ENCODE measurements at places on chromosomes 12 and 14.

- peak; percentile 12 for DNase-seq
Measured at GRCh38 chr12:54759751-54760150, 94.6 kb upstream of the MUCL1 start.

GRCh38 chr12:67354966-67355365 is 85.8 kb downstream of the CAND1 start:
- no peak for DNase-seq

DNA sequence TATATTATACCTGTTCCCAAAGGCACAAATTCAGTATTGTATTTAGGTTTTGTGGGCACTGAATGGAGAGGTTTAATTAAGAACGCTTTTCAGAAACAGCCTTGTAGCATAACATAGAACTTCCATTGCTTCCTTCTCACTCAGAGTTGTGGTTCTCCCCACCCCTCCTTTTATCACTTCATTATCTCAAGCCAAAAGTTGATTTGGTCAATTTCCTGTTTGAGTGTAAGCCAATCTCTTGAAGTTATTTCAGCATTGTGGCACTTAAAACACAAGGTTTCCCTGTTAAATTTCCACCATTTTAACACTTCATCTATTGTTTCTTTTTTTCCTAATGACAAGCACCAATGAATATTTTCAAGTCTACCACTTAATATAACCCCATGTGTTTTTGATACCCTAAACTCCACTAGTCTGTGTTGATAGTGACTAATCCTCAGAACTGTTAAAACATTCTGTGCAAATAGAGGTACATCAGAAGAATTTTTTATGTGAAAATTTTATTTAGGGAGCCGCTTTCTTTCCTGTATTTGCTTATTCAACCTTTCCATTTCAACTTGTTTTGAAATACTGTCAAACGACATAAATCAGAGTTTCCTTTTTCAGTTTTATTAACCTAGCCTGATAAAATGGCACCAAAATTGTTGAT is 340.1 kb downstream of the BCAT1 start:
- no peak for DNase-seq

GRCh38 chr12:93379326-93379980 is 1.7 kb downstream of the NUDT4 start:
- DNase-seq: peak; percentile 25

DNA sequence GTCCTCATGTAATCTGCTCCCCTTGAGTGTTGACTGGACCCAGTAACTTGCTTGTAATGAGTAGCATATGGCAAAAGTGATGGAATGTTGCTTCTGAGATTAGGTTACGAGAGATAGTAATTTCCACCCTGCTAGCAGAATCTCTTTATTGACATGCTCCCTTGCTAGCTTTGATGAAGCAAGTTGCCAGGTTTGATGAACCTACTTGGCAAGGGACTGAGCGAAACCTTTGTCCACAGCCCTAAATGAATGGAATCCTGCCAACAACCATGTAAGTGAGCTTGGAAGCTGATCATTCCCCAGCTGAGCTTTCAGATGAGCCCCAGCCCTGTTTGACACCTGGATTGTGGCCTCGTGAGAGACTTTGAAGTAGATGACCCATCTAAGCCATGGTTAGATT is 120.8 kb upstream of the PLXNC1 start:
- no peak for DNase-seq

DNA sequence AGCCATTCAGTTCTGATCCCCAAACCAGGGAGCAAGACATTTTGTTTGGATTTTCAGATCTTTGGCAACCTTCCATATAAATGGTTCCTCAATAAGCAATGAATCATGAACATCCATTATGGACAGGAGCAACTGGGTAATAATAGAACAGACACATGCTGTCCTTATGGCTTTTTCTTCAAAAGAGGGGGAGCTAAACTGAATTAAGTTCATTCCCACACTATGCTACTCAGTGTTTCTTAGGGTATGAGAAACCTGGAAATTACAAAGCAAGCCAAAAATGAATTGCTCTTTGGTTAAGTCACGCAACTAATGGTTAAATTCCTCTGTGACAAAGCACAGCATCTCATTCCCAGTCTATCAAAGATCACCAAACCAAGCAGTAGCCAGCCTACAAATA is 51.0 kb downstream of the PTGER2 start:
- DNase-seq: no peak

- no peak for DNase-seq
Measured at GRCh38 chr14:105418269-105419194, 1.1 kb upstream of the MTA1 start.

GRCh38 chr14:30559638-30560091 is 707 bp downstream of the G2E3 start:
- peak; percentile 8 for DNase-seq

DNA sequence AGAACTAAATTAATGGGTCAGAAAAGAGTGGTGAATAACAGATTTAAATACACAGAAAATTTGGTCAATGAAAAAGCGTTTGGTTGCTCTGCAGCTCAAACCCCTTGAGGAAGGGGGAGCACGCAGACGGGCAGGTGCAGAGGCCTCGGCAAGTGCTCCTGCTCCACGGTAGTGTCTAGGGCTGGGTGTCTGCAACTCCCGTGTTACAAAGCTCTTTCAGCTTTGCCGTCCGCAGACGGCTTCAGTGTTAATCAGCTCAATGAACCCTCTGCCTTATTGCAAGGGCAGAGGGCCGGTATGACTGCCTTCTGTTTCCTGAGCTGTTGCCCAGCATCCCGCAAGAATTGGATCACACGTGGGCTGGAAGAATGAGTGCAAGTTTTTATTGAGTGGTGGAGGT is 125.7 kb upstream of the TRHDE start:
- DNase-seq: no peak

GRCh38 chr12:96751626-96752025 is 155.4 kb upstream of the NEDD1 start:
- DNase-seq: no peak

- no peak for DNase-seq
Measured at GRCh38 chr14:35352274-35353233, 52.0 kb downstream of the NFKBIA start.

DNA sequence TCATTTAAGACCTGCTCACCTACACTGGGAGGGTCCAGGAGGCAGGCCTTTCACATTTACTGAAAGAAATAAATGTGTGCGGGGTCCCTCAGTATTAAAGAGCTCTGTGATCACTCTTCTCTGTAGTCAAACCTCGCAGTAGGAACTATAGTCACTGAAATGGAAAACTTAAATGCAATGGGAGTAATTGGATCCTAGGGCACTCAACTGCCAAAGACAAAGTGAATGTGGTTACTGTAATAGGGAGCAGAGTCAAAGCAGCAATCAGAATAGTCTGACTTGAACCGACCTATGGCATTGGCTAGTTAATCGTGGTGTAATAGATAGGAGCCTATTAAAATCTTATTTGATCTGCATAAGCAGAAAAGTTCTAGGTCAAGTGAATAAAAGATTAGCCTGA is 26.6 kb upstream of the DYRK2 start:
- DNase-seq: no peak

DNA sequence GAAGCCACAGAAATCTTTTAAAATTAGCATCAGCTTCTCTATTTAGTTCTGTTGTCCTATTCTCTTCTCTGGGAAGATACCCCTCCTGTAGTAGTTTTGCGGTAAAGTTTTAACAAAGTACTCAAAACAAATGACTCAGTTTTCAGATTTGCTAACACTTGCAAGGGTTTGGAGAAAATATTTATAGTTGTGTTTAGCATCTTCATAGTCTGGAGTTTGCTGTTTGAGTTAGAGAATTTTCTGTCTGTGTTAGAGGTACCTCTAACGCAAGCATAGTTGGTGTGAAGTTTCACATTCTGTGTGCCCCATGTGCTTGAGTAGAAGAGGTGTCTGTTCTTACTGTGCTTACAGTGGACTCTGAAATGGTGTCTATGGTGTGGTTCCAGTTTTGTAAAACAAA is 36.0 kb downstream of the ANKRD9 start:
- DNase-seq: no peak

DNA sequence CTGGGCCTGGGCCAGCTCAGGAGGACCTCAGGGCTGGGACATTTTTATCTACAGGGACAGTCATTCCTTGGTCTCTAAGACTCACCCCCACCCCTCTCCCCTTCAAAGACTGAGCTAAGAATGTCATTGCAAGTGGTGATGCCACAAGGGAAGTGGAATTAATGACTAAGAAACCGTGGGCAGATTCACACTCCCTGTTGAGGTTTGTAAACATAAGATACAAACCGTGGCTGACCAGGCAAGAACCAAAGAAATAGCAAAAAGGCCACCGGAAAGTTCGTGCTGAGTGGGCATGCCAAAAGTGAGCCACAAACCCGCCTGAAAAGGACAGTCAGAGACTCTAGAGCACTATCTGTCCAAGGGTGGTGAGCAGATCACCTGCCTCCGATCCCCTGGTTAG is 25.7 kb downstream of the NUAK1 start:
- DNase-seq: no peak

DNA sequence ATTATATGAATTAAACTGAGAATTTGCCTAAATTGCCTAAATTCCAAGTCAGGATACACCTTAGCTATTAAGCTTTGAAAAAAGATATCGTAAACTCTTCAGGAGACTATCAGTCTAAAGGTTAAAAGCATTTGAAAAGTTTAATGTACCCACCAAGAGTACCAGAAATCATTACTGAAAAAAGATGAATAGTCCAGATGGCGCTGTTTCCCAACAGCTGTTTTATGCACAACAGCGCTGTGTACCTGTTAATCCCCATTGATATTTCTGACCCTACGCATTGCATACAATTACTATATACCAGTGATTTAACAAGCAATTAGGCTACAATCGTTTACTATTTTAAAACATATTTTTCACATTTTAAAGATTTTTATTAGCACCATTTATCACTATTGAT is 185.0 kb downstream of the PLCZ1 start:
- no peak for DNase-seq

- DNase-seq: no peak
Measured at GRCh38 chr12:52442600-52443061, 8.5 kb upstream of the KRT75 start.

DNA sequence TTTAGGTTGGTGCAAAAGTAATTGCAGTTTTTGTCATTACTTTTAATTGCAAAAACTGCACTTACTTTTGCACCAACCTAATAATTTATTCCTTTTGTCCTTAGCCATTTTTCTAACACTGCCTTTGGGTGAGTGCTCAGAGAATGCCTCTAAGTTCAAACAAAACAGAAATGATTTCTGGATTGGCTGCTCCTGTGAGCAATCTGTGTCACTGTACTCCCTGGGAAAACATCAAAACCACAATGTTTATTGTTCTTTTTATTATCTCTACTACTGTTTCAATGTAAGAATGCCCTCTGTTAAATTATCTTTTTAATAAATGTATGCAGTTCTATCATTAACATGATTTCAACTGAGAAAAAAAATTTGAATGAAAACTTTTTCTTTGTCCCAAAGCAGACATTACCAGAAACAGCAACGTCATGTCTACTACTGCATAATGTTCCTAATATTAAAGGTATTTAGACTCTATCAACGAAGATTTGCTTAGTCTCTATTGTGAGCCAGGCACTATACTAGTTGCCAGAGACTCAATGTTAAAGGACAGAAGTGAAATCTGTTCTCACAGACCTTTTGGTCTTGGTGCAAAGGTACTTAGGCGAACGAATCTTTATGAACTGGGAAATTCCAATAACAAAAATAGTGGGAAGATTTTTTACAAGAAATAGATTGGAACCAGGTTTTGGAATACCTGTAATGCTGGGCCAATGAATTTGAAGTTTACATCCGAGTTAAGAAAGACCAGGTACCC is 6.2 kb downstream of the SLC41A2 start:
- DNase-seq: no peak

DNA sequence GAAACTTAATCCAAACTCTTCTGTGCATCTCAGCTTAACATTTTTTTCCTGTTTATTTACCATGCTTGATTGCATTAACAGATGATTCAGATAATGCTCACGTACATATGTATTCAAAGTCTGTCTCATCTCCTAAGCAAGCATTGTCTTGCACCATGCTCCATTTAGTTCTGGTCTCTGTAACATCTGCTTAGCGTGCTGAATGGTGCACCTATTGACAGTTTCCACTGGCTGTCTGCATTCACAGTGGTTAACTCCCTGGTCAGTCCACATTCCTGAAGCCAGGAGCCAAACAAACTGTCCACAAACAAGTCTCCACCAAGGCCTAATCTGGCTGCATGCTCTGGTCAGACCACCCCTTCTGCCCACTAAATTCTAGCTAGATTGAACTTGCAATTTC is 83.9 kb downstream of the KNTC1 start:
- no peak for DNase-seq

- DNase-seq: peak; percentile 69
Measured at GRCh38 chr12:124532331-124532750, 35.1 kb downstream of the NCOR2 start.

DNA sequence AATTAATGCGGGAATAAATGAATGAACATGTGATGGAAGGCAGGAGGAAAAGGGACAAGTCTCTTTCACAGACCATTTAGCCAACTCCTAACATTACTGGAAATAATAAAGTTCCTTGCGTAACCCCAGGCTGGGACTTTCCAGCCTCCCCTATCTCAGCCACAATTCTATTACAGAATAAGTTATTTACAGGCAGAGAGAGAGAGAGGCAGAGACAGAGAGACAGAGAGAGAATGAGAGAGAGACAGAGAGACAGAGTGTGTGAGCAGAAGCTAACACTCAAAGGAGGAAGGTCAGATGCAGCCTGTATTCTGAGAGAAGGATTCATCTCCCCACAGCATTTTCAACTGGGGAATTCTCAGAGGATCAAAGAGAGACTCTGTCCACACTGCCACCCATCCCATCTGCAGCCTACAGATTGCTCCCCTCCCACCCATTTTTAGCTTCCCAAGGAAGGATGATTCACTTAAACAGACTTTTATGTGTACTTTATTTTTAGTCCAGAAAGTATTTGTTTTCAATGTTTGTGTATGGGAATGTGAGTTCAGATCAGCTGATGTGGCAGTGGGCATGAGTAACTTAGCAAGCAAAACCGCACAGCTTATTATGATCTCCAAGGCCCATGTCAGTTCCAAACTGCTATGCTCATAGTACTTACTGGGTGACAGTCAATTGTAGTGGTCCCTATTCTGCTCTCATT is 165.7 kb downstream of the CAND1 start:
- peak; percentile 17 for DNase-seq

DNA sequence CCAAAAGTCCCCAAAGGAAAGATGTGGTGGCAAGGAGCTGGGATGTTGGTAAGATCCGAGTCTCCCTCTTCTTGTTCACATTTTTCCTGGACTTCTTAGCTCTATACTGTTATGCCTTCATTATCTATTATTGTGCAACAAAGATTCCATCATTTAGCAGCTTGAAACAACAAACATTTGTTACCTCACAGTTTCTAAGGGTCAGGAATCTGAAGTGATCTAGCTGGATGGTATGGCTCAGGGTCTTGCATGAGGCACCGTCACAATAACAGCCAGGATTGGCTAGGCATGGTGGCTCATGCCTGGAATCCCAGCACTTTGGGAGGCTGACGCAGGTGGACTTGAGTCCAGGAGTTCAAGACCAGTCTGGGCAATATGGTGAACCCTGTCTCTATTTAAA is 51.1 kb upstream of the KRAS start:
- no peak for DNase-seq

DNA sequence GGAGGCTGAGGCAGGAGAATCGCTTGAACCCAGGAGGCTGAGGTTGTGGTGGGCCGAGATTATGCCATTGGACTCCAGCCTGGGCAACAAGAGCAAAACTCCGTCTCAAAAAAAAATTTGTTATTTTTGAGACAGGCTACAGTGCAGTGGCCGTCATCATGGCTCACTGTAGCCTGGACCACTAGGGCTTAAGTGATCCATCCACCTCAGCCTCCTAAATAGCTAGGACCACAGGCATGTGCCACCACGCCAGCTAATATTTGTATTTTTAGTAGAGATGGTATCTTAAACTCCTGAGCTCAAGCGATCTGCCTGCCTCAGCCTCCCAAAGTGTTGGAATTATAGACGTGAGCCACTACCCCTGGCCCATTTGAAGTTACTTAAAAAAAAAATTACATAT is 966 bp upstream of the PCBP2 start:
- no peak for DNase-seq

- DNase-seq: peak; percentile 18
Measured at GRCh38 chr12:23628806-23629205, 320.7 kb downstream of the SOX5 start.

Measured in Ammon's horn (tissue), 1 donor.